ENCODE measurements at places on chromosomes 6 and 20. TPM values are rescaled to one million over a fixed set of nuclear protein-coding genes. Genes with fewer than 3 reads are reported as not detected.

STX11 gene
- not detected for total RNA-seq

LZTS3 gene
- 17.8 TPM for total RNA-seq

CST2 gene
- 0.29 TPM for total RNA-seq

PRDM1 gene
- 2.5 TPM for total RNA-seq

LRRC1 gene
- total RNA-seq: 4.7 TPM

SEMG1 gene
- total RNA-seq: not detected

C6orf58 gene
- total RNA-seq: not detected

LAMA5 gene
- total RNA-seq: 26.4 TPM

SLC2A10 gene
- total RNA-seq: 2.9 TPM

PRDM13 gene
- total RNA-seq: 0.13 TPM

SPATS1 gene
- 0.39 TPM for total RNA-seq

CST1 gene
- not detected for total RNA-seq

GHRH gene
- not detected for total RNA-seq

LPA gene
- total RNA-seq: 0.22 TPM

FOXP4 gene
- total RNA-seq: 17.2 TPM

KIF13A gene
- 31.9 TPM for total RNA-seq

AVP gene
- total RNA-seq: not detected

DNAH8 gene
- total RNA-seq: 0.05 TPM

ADGRB3 gene
- total RNA-seq: 48.0 TPM

ZBTB12 gene
- 2.6 TPM for total RNA-seq

PSMB9 gene
- total RNA-seq: 62.1 TPM

POU5F1 gene
- total RNA-seq: 6,546 TPM

PTPRT gene
- 0.32 TPM for total RNA-seq

ELOVL2 gene
- 6.8 TPM for total RNA-seq

FAXC gene
- total RNA-seq: 33.1 TPM

UBE2V1 gene
- total RNA-seq: 71.8 TPM

RNF146 gene
- 80.8 TPM for total RNA-seq

TRIM31 gene
- 0.75 TPM for total RNA-seq

CRYBG1 gene
- 0.74 TPM for total RNA-seq

FOXS1 gene
- not detected for total RNA-seq

HAO1 gene
- total RNA-seq: not detected

WFDC10B gene
- not detected for total RNA-seq

TNXB gene
- 2.0 TPM for total RNA-seq

All from motor neuron (in vitro differentiated cells).